Chondrocyte (in vitro differentiated cells): ENCODE measurements at places on chromosomes 7 and 10.
A peak's percentile ranks its signal among the peaks of the same experiment; 100 is the strongest.

DNA sequence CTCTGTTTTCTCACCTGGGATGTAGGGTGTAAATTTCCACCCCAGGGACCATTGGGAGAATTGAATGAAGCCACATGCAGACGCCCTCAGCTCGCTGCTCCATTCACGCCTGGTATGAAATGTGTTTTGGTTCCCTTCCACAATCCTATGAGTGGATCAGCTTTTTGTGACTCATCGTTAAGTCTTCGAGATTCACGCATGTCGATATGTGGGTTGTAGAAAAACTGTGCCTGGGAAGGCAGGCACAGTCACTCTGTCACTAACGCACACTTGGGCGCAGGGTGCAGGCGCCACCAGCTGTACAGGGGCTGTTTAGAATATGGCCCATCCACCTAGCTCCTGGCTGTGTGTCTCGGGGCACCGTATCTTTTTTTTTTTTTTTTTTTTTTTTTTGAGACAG, 64.2 kb upstream of the SH2B2 start:
- DNase-seq = no peak

DNA sequence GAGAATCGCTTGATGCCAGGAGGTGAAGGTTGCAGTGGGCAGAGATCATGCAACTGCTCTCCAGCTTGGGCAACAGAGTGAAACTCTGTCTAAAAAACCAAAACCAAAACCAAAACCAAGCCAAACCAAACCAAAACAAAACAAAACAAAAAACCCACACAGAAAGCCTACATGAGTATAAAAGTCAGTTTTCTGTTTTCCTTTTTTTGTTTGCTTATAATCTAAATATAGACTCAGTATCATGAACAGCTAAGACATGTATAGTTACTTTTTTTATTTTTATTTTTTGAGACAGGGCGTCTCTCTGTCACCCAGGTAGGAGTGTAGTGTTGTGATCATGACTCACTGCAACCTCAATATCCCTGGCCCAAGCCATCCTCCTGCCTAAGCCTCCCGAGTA, 16.8 kb upstream of the MTPN start:
- no peak for DNase-seq

GRCh38 chr7:90720984-90721760, 125.1 kb downstream of the CDK14 start:
- no peak for DNase-seq

DNA sequence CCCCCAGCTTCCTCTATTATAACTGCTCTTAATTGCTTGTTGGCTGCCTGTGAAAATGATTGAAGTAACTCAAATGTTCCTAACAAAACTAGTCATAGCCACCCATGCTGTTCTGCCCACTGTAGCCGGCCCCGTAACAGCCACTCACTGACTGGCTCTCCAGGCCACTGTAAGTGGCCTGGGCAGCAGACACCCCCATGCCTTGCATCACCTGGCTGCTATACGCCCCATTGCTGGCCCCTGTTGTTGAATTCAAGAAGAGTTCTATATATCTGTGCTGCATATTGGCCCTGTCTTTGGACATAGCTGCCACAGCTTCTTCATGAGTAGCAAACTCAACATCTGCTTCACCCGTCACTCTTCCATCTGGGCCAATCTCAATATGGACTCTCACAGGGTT, 15.1 kb downstream of the FXYD4 start:
- DNase-seq = peak; percentile 26

DNA sequence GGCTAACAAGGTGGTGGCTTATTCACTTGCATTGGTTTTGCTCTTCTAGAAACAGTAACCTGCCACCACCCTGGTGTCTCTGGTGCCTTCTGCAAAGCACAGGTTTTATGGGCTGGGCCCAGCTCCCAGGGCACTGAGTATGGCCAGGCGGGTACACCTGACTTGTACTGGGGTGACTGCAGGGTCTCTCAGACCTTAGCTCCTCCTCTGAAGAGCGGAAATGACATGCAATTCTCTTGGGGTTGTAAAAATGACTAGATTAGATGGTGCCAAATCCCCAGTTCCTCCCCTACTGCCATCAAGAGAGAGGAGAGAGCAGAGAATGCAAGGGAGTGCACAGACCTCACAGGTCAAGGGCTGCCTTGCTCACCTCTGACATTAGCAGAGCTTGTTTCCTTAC, 14.7 kb downstream of the ESYT2 start:
- no peak for DNase-seq

GRCh38 chr7:70018700-70019099, 420.4 kb downstream of the AUTS2 start:
- no peak for DNase-seq

DNA sequence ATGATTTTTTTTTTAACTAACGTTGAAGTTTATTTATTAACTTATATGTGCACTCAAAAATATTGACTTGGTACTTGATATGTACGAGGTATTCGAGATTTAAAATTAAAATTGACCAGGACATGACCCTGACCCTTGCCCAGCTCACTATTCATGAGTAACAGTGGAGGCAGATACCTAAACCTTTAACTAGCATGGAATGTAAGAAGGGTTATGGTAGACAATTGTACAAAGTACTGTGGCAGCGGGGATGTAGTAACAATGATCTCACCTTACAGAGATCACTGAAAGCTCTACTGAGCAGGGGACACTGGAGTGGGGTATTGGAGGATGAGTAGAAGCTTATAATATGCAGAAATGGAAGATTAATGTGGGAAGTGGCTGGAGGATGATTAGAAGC, 60.8 kb downstream of the ADRA2A start:
- no peak for DNase-seq

DNA sequence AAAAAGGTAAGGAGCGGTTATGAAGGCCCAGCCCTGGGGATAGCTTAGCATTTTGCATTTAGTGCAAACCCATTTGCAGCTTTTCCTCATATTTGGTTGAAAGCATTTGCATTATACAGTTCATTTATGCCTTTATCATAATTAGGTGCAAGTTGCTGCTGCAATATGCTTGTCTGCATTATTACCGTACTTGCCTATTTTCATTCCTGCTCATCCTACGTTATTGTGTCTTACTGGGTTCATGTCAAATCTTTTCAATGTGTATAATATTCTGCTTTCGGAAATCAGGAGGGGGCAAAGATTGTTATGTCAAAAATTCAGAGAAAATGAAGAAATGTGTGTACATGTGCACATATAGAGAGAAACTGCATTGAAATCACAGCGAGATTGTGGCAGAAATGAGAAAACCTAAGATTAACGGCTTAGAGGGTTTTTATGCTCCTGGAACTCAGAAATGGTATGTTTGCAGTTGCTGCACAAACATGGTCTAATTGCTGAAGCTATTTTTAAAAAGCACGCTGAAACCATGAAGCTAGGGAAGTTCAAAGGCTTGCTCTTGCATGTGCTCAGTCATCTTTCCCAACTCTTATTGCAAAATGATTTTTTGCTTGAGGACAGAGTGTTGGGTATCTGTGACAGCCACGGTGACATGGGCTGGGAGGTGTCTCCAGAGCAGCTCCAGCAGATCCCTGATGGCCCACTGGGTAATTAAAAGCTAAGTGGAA, 613.2 kb downstream of the SDK1 start:
- DNase-seq = no peak

DNA sequence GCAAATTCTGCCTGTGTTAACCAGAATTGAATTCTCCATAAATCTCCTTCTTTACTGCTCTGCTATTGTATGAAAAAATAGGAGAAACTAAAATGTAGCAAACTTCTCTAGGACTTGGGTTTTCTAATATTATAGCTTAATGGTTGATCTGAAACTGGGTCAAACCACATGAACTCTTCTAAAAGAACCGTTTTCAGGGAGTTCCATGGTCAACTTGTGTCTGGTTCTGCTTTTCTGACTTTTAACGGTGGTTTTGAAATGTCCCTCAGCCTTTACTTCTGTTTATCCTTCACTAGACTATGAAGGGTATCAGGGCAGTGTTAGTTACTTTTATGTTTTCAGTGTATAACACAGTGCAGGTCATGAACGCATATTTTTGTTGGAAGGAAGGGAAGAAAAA, 242.2 kb downstream of the TSPAN12 start:
- no peak for DNase-seq

- no peak for DNase-seq
These were observed 29.9 kb downstream of the POLL start for GRCh38 chr10:101558204-101558603.

- no peak for DNase-seq
These were observed 24.6 kb upstream of the TMEM273 start for GRCh38 chr10:49212783-49213182.

- no peak for DNase-seq
These were observed 135.2 kb upstream of the UNC5B start for GRCh38 chr10:71077143-71077581.

DNA sequence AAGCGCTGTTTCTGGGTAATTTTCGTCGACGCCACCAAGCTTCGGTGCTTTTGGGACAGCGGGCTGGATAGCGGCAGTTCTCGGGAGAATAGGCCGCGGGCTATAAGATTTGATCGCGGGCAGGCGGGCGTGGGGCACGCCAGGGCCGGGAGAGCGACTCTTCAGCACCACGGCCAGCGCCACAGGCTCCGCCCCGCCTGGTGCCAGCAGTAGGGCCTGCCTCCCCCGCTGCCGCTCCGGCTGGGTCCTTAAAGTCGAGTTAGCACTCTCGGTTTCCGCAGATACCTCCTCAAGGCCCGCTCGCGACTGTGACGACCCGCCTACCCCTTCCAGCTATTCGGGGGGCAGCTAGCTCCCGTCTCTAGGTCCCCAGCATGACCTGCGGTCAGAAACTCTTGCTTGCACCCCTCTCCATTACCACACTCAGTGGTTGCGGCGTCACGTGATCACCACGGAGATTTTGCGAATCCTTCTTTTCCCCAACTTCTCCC, 9.4 kb downstream of the NXPH1 start:
- DNase-seq = peak; percentile 95

DNA sequence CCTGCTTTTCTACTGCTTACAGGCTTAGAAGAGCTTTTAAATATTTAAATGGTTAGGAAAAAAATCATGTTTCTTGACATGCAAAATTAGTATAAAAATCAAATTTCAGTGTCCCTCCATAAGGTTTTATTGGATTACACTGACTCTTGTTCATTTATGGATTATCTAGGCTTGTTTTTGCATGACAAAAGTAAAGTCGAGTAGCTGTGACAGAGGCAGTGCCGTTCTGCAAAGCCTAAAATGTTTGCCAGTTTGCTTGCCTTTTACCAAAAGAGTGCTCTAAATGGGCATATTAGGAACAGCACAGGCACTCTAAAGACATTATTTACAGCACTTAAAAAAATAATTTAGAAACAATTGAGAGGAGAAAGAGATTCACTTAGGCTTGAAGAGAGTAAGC, 139.6 kb downstream of the TSPAN12 start:
- no peak for DNase-seq

DNA sequence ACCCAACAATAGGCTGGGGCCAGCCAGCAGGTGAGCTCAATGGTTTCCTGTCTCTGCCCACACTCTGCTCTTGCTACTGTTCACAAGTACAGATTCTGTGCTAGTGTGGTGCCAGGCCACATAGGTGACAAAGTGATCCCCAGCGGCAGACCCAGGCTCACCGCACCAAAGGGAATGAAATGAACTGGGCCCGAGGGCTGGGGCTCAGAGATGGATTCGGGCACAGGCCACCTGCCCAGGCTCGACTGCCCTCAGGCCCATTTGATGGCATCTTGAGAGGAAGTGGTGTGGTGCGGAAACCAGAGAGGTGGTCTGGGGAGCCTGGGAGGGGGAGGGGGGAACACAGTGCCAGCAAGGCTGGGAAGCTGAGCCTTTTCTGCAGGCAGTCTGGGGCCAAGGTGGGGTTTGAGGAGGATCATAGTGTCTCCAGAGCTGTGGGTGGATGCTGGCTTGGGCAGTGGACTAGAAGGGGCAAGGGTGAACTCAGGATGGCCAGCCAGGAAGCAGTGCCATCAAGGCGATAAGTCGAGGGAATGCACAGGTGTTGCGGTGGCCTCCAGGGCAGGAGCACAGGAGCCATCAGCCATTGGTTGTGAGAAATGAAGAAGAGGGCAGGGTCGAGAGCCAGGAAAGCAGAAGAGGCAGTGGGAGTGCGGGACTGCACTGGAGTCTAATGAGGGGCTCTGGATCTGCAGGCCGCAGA, 85.2 kb downstream of the ARHGAP22 start:
- no peak for DNase-seq

GRCh38 chr10:30324448-30325110, 24.5 kb downstream of the MTPAP start:
- DNase-seq = no peak

DNA sequence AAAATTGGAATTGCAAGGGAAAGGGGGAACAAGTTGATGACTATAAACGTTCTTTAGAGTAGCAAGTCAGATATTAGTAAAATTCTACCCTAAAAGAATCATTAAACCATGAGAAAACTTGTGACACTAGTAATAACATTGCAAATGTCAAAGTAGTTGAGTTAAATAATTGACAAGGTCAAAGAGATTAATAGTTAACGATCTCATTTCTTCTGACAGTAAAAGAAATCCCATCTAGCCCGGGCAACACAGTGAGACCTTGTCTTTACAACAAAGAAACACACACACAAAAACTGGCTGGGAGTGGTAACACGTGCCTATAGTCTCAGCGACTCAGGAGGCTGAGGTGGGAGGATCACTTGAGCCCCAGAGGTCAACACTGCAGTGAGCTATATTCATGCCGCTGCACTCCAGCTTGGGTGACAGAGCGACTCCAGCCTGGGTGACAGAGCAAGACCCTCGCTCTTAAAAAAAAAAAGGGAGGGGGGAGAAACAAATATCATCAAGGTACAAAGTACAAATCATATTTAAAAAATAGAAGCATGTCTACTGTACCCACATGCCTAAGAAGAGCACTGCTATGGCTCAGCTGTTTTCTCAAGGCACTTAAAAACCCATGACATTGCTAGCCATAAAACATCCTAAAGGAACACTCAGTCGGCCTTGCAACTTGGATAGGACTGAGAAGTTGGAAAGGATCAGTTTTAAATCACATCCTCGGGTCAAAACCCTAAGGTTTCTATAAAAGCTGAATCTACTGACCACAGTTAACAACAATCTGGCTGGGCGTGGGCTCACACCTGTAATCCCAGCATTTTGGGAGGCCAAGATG, 401.1 kb downstream of the PARD3 start:
- no peak for DNase-seq

DNA sequence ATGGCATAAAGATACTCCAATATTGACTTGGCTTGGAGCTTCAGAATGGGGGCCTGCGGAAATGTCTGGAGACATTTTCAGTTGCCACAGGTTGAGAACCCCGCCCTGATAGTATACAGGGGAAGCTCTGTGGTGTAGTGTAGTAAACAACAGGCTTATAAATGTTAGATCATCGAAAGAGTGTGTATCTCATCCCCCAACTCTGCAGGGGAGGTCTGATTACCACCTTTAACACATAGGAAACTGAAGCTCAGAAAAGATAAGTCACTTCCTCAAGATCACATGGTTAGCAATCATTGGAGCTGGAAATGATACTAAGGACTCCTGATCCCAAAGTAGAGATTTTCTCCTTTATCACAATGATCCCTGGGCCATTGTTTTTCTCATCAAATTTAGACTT, 144.5 kb upstream of the BMPER start:
- no peak for DNase-seq

GRCh38 chr7:142813699-142814098, 41.2 kb upstream of the EPHB6 start:
- no peak for DNase-seq

- no peak for DNase-seq
These were observed 233.8 kb downstream of the C7orf25 start for GRCh38 chr7:42677751-42678699.

GRCh38 chr7:150992833-150993302, 2.1 kb downstream of the NOS3 start:
- no peak for DNase-seq

GRCh38 chr10:21021843-21022594, 124.9 kb upstream of the NEBL start:
- DNase-seq = no peak
